ENCODE measurements at places on chromosomes 11 and 22. TPM values are rescaled to one million over a fixed set of nuclear protein-coding genes. Genes with fewer than 3 reads are reported as not detected.

GRCh38 chr22:22745225-22746060 is 101.0 kb downstream of the GGTLC2 start:
- DNase-seq: peak; percentile 90

DNA sequence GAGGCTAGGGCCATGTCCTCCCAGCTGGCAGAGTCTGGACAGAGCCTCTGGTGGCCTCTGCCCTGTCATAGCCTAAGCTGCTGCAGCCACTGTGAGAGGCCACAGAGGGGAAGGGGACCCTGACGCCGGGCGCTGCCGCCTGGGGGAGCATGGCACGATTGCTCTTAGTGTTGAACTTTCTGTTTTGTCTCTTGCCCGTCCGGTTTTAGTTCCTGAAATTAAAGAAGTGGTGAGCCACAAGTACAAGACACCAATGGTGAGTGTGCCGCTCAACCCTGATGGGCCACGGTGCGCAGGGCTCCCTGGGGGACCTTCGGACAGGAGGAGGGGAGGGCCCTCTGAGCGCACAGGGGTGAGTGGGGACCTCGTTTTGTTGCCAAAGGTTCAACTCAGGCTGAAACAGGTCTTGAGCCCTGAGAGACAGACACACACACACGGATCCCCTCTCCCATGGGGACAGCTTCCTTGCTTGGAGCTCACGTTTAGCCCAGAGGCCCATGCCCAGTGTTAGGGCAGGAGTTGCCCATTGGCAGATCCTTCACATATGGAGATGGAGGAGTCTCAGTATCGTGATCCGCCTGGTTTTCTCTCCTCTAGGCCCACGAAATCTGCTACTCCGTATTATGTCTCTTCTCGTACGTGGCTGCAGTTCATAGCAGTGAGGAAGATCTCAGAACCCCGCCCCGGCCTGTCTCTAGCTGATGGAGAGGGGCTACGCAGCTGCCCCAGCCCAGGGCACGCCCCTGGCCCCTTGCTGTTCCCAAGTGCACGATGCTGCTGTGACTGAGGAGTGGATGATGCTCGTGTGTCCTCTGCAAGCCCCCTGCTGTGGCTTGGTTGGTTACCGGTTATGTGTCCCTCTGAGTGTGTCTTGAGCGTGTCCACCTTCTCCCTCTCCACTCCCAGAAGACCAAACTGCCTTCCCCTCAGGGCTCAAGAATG is 23.8 kb downstream of the MYBPC3 start:
- no peak for DNase-seq

- DNase-seq: no peak
These were observed at the start of gene HORMAD2 for GRCh38 chr22:30079952-30080533. TSS of gene HORMAD2 (plus strand) at chr22:30080464. CDS start at chr22:30093953, 13,489 bp downstream.

SYT9 gene
- total RNA-seq: 0.13 TPM

GRCh38 chr11:122159173-122159721 is 43.2 kb upstream of the BLID start:
- no peak for DNase-seq

DNA sequence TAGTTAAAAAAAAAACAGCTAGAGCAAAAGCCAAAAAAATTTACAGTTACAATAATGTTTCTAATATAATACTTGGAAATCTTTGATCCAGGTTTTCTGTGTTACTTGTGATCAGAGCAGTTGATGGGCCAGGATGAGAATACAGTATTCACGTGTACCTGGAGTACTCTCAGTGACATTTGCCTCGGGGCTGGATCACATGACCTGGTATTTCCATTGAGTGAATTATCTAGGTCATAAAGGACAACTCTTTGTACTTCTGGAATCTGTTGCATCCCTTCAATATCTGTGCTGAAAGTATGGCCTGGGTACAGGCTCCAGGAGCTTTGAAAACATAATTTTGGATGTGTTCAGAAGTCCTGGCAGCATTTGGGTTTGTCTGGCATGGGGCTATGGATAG is 93.5 kb downstream of the GRAMD1B start:
- DNase-seq: no peak

RRM1 gene
- 44.0 TPM for total RNA-seq

NLRP14 gene
- total RNA-seq: not detected

DNA sequence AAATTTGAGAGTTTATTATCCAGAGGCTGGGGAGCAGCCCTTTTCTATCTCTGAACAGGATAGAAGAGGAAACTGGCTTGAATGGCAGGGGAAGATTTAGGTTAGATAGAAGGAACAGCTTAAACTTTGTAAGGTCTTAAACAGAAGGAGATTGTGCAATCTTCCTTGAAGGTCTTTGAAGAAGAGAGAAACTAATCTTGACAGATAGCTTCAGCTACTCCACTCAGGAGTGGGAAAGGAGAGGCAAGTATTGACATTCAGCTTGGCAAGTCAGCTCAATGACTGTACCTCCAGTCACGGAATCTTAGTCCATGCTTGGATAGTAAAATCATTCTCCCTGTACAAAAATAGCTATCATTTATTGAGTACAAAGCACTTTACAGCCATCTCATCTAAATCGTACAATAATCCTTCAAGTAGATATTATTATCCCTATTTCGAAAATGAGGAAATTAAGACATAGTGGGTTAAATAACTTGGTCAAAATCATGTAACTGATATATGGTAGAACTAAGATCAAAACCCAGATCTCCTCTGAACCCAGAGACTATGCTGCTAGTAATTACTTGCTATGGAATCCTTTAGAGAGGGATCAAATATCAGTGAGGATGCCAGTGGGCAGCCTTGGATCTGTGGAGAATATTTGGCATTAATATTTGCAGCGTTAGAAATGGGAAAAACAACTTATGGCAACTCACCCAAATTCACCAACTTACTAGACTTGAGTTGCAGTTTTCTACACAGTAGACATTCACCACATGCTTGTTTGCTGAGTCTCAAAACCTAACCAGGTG is 14.6 kb downstream of the C11orf97 start:
- DNase-seq: no peak

DNA sequence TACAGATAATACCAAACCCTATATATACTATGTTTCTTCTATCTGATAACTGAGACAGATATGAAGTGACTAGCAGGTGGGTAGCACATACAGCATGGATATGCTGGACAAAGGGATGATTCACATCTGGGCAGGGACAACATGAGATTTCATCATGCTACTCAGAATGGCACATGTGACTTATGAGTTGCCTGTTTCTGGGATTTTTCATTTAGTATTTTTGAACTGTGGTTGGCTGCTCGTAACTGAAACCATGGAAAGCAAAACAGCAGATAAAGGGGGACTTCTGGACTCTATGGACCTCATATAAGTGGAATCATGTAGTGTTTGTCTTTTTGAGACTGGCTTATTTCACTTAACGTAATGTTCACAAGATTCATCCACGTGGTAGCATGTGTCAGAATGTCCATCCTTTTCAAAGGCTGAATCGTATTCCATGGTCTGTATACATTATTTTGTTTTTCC is 883.0 kb downstream of the TBC1D22A start:
- peak; percentile 26 for DNase-seq

- DNase-seq: no peak
These were observed 32.1 kb upstream of the BAIAP2L2 start for GRCh38 chr22:38142606-38143005.

DNA sequence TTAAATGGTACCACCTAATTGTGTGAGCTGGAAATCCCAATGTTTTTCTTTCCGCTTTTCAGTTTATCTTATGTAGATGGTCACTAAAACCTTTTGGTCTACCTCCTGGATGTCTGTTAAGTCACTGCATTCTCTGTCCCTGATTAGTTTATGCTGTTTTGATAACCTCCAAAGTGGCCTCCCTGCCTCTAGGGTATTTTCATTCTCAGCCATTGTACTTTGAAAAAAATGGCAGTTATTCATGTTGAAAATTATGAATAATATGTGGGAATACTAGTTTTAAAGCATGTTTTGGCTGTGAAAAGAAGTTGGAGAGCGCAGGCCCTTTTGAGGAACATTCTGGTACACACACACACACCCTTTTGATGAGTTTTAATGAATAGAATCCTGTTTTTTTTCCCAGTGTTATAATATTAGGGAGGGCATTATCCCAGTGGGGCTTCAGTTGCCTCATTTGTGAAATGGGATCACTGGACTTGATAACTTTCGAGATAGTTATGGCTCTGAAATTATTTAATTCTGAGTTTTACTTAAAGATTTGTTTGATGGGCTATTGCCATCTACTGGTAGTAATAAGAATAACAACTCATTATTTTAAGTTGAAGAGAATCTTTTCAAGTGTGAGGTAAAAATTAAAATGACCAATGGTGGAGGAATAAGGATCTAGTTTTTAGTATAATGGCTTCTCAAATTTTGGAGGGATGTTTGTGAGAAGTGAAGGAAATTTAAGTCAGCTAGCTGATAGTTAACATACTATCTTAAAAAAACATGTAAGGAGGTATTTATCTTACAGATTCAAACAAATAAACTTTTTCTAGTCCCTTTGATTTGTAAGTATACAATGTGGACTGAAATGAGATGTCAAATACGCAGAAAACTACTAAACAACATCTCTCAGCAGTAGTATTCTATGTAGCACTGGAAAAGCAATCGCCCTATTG is 3.9 kb downstream of the FDX1 start:
- DNase-seq: no peak

DNA sequence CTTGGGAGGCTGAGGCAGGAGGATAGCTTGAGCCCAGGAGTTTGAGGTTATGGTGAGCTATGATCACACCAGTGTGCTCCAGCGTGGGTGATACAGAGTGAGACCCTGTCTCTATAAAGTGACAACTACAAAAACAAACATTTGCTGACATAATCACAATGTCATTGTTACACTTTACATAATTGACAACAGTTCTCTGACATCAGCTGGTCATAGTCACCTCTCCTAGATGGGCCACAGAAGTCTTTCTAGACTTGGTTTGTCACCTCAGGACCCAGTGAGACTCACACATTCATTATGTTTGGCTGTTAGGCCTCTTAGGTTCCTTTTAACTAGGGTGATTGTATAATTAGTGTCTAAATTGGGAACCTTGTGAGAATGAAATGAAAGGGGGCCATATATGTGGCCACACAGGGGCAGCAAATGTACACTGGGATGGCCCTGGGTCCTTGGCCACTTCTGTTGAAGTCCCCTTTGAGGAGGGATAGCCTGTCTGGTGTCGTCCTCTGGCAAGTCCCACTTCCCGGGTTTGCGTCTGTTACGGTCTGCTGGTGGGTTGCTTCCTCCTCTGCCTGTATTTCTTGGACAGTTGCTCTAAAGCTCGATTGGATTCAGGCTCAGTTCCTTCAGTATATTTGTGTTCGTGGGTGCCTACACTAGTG is 5.8 kb upstream of the PPIL2 start:
- no peak for DNase-seq

DNA sequence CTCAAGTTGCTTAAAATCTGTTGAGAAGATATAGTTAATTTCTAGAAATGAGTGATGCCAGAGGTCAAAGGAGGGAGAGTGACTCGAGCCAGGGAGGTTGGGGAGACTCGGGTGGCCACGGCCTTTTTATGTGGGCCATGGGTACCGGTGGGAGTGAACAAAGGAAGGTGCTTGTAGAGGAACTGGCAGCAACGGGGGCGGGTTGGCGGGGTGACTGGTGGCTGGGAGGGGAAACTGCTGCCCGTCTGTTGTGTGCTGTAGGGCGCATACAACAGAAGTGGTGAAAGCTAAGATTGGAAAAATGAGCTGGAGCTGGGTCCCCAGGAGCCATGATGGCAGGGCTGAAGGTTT is 5.4 kb downstream of the DAGLA start:
- DNase-seq: no peak

NCR3LG1 gene
- total RNA-seq: 2.1 TPM

GRCh38 chr11:26700574-26701235 is 21.2 kb downstream of the SLC5A12 start:
- no peak for DNase-seq

CECR2 gene
- total RNA-seq: 1.1 TPM

KLHDC7B gene
- not detected for total RNA-seq

DNA sequence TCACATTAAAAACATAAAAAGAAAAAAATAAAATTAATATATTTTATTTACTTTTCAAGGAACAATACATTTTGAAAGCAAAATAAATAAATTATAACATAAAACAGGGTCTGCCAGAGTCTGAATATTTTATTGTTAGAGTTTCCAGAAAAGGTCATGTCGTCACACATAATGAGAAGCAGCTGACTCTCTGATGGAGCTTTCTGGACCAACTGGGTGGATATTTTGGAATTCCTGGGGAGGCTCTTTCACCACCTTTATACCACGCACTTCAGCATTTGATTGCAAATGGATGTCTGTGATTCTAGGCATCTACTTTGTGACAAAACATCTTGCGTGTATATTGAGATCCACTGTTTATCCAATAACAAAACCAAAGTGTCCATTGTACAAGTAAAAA is 455.0 kb upstream of the CCDC179 start:
- no peak for DNase-seq

DNA sequence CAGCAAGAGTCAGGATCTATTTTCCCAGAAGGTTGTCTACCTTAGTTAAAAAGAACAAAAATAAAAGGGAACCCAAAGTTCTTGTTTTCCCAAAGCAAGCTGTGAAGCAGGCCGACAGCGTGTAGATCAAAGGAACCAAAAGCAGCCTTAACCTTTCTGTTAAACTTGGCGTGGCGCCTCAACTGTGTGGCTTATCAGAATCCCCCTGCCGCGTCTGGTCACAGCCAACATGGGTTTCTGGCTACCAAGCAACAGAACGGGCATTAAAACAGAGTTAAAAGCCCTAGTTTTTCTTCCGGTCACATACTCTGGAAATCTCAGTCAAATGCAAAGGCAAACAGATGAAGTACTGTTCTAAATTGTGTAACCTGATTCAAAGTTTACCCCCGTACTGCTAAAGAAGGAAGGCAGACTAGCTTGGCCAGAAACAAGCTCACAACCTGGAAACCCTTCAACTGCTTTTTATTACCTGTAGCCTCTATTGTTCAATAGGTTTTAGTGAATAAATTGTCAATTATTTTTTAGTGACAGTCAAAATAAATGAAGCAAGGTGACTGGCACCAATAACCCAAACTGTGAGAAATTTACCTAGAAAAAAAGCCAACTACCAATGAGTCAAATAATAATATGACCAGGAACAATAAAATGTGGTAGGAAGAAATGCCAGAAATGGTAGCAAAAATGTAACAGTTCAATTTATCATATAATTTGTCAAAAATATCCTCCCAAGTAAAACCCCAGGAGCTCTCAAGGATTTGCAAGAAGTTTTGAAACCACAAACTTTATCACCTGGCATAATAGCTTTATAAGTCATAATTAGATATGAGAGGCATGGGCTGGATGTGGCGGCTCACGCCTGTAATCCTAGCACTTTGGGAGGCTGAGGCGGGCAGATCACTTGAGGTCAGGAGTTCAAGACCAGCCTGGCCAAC is 21.4 kb downstream of the CHKA start:
- DNase-seq: no peak

GRCh38 chr11:114610984-114611944 is 15.7 kb upstream of the NXPE4 start:
- DNase-seq: peak; percentile 39

DNA sequence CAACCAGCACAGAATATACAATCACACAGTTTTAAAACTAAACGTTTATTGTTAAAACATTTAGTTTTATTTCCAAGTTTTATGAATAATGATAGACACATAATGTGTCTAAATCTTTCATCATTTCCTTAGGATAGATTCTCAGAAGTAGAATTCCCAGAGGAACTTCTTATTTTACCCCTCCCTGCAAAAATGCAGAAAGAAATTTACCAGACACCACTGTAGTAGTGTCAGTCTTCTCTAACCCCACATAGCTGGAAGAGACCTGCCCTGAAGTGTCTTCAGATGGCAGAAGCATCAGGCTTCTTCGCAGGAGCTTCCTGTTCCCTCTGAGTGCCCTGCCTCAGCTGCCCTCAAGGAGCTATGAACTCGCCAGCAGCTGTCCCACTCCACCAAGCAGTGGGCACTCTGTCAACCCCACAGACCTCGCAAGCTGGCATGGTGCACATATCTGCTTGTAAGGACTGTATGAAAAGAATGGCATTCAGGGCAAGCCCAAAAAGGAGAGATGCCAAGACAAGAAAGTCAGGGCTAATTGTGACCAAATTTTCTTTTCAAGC is 28.5 kb upstream of the PAK1 start:
- no peak for DNase-seq

TBRG1 gene
- total RNA-seq: 50.9 TPM
